Stimulated activated CD4-positive, alpha-beta T cell treated with anti-CD3 and anti-CD28 coated beads, Interleukin-2, amount 100 ng/mL, for 24 hours (primary cell): ENCODE measurements at places on chromosomes 13 and 19.

GRCh38 chr13:113879494-113880360 is 15.9 kb upstream of the GAS6 start:
- DNase-seq = no peak

GRCh38 chr13:114043421-114044053 is 69.7 kb upstream of the C13orf46 start:
- DNase-seq = no peak

- DNase-seq = no peak
Observed at GRCh38 chr19:47623921-47624391, 15.0 kb downstream of the BICRA start.

- DNase-seq = no peak
Observed at GRCh38 chr13:75813323-75813722, 177.2 kb downstream of the LMO7 start.

GRCh38 chr13:20271441-20271840 is 39.3 kb upstream of the GJB6 start:
- no peak for DNase-seq

DNA sequence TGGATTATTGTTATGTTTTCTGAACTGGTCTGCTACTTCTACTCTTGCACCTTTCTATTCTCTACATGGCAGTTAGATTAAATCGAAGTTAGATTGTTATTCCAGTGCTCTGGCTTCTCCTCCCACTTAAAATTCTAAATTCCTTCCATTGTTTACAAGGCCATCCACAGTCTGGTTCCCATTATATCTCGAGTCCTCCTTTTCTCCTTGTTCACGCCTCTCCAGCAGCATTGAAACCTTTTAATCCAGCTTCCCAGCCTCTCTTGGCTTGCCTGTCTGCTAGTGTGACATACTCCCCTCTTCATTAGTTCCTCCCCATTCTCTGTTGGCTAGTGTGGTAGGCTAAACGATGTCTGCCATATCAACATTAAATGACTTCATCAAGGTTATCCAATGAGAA is 54.5 kb downstream of the DNAJC15 start:
- DNase-seq = no peak

GRCh38 chr19:18009412-18010066 is 1.6 kb downstream of the ARRDC2 start:
- DNase-seq = peak; percentile 55

DNA sequence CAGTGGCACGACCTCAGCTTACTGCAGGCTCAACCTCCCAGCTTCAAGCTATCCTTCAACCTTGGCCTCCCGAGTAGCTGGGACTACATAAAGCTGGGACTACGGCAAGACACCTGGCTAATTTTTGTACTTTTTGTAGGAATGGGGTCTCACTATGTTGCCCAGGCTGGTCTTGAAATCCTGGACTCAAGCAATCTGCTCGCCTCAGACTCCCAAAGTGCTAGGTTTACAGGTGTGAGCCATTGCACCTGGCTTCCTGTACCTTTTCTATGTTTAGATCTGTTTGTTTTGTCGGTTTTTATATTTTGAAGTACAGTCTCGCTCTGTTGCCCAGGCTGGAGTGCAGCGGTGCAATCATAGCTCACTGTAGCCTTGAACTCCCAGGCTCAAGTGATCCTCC is 17.5 kb upstream of the TICAM1 start:
- DNase-seq = no peak

- peak; percentile 33 for DNase-seq
Observed at GRCh38 chr19:32570081-32570785, 10.8 kb upstream of the PDCD5 start.

GRCh38 chr19:1671716-1672037 is 19.3 kb upstream of the TCF3 start:
- DNase-seq = no peak

DNA sequence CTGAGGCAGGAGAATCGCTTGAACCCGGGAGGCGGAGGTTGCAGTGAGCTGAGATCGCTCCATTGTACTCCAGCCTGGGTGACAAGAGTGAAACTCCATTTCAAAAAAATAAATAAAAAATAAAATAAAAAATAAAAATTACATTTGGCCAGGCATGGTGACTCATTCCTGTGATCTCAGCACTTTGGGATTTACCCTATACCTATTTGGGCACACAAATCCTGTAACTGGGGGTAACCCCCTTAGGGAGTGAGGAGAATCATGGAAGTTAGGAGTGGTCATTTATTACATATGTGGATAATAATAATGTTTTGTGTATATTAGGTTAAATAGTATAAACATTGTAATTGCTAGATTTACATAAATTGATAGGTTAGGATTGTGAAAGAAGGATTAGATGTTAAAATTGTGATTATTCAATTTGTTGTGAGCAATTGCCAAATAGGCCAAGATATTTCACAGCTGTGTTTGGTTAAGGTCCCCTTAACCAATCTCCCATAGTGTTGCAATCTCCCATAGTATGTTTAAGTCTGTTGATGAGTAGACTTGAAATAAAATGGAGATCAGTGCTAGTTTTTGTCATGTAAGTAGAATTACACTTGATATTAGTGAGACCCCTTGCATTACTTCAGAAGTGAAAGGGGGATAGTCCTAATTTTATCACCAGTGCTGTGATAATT is 30.7 kb downstream of the ZNF844 start:
- DNase-seq = no peak

DNA sequence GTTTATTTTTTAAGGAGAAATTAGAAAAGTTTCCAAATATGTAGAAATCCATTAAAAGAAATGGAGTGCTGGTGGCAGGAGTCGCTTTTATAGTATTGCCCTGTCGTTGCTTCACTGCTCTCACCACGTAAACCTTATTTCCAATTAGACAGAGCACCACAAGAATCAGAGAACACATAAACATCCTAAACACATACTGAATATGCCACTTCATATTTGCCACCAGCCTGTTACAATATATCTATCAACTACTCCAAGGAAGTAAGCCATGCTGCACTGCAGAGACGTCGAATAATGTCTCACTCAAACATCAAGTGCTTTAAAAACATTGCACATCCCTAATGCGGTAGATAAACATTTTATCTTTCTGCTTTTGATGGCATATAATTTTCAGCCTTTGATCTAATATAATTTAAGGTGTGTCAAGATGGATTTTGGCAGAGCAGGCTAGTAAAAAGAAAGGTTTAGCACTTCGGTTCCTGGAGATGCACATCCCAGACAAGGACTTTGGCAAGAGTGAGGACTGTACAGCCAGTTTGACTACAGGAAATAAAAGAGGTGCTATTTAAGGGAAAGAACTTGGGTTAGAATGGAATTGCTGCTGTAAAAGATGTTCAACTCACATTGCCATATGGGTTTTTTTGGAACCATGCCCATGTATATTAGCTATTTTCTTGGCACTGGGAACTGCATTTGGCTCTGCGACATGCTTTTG is 932.3 kb downstream of the EFNB2 start:
- DNase-seq = no peak

GRCh38 chr13:107730813-107731212 is 484.5 kb downstream of the LIG4 start:
- no peak for DNase-seq

- DNase-seq = no peak
Observed at GRCh38 chr13:60893801-60894200, 496.8 kb downstream of the TDRD3 start.

DNA sequence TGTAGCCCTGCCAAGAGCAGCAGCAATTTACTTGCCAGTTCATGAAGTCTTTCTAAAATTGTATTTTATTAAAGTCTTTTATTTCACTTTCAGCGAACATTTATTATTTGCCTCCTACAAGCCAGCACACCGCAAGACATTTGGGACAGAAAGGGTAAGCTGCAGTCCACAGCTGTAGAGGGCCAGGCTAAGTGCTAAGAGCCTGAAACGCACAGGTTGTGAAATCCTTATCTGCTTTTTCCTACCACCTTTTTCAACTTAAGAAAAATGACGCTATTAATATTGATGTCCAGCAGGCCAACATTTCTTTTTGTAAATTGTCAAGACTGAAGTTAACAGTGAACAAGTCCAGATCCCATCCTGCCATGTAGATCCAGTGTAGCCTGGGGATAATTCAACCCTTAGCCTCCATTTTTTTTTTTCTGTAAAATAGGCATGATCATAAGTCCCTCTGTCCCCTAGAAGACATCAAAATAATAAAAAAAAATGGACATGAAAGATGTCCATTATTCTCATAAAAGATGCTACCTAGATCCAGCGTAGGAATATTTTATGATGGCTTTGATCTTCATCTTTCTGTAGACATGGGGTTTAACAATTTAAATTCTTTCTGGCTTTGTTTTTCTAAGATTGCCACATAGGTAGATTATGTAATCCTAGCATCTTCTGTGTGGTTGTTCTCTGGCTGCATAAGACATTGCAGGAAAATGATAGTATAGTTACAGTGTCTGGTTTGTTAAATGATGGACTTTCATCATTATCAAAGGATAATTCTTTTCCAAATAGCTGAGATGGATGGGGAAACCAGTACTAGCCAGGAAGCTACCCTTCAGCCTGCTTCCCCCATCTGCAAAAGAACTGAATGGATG is 128.4 kb downstream of the SHISA2 start:
- DNase-seq = no peak

DNA sequence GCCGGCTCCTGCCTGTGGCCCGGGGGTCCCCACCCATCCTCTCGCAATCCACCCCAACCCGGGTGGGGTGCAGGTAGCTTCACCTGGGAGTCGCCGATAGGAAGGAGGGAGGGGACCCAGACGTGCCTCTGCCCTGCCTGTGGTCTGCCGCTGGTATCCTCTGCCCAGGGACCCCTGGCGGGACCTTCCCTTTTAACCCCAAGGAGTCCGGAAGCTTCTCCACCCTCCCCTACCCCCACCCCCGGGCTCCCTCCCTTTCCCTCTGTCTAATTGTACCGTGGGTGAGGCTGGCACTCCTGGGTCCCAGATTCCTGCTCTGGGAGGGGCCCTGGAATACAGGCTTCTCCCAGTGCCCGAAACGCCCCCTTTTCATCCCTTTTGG is at the start of gene KLK10:
Gene KLK10 (minus strand): TSS at position 166 of the 382 bp plus-strand sequence. CDS start 579 bp downstream, outside the sequence.
- no peak for DNase-seq

DNA sequence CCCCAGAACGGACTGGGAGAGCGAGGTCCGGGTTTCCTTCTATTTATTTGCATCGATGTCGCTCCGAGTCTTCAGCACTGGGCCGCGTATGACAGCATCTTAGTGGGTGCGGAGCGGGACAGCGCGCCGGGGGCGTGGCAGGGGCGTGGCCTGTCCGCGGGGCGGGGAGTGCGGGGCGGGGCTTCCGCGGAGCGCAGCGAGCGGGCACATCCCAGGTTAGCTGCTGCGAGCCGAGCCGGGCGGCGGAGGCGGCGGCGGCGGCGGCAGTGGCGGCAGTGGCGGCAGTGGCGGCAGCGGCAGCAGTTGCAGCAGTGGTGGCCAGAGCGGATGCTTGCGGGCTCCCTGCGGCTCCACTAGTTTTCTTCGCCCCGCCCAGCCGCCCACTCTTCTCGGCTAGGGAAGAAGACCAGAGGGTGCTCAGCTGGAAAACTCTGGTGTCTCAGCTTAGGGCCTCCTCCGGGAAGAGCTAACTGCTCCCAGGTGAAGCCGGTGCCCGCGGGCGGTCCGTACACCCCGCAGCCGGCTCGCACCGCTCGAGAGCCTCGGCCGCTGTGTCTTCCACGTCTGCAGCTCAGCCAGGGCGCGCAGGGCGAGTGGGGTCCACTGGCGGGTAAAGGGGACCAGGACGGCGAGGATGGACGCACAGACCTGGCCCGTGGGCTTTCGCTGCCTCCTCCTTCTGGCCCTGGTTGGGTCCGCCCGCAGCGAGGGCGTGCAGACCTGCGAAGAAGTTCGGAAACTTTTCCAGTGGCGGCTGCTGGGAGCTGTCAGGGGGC is at the start of gene GPC5:
Gene GPC5 (plus strand): TSS at position 209 of the 776 bp plus-strand sequence.
- peak; percentile 86 for DNase-seq

DNA sequence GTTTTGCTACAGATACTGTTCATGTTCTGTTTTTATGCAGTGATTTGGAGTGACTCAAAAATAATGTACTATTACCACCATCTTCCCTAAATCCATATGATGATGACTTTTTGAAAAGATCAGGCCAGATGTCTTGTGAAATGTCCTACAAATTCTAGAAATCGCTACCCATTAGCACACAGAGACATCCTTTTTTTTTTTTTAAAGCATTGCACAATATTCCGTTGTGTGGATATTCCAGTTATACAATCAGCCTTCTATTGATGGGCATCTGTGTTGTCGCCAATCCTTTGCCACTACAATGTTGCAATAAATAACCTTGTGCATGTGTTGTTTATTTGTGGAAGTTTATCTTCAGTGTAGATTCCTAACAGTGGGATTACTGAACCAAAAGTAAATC is 24.5 kb downstream of the ZDHHC20 start:
- no peak for DNase-seq

GRCh38 chr13:84730376-84730775 is 848.1 kb upstream of the SLITRK1 start:
- DNase-seq = no peak

- DNase-seq = no peak
Observed at GRCh38 chr13:31515427-31515826, 223.9 kb upstream of the RXFP2 start.

DNA sequence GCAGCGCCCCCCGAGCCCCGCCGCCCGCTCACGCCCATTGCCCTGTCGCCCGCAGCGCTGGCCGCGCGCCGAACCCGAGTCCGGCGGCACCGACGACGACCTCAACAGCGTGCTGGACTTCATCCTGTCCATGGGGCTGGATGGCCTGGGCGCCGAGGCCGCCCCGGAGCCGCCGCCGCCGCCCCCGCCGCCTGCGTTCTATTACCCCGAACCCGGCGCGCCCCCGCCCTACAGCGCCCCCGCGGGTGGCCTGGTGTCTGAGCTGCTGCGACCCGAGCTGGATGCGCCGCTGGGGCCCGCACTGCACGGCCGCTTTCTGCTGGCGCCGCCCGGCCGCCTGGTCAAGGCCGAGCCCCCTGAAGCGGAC is 518 bp downstream of the KLF2 start:
- DNase-seq = peak; percentile 51

- DNase-seq = peak; percentile 92
Observed at GRCh38 chr19:20661150-20661819, at the start of gene ZNF626. TSS of gene ZNF626 (minus strand) at chr19:20661571. CDS start at chr19:20661446, 125 bp downstream.
